ENCODE measurements at places on chromosomes 6 and 20.

GRCh38 chr6:152682141-152682540 lies 15.6 kb upstream of the MYCT1 start:
- no peak for DNase-seq

- DNase-seq, result peak; percentile 93
Observed at GRCh38 chr6:34888874-34889555, at the start of gene ANKS1A. TSS of gene ANKS1A (plus strand) at chr6:34889255. CDS start at chr6:34889403, 148 bp downstream.

- no peak for DNase-seq
Observed at GRCh38 chr6:41564448-41565142, 18.4 kb downstream of the FOXP4 start.

DNA sequence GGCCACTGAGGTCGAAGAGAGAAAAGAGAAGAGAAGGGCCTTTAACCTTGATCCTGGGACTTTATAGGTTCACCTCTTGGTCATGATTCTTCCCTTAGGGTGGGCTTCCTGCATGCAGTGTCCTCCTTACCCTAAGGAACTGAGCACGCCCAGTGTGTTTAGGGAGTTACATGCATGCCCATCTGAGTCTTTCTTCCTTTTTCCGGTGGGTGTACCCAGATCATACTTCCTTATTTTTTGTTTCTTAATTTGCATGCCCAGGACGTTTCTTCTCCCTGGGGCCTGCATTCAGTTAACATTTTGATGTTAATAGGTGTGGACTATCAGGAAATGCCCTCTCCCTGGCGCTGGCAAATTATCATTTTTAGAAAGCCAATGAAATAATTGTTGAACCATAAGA lies 91.5 kb downstream of the HTR1B start:
- DNase-seq, result no peak

DNA sequence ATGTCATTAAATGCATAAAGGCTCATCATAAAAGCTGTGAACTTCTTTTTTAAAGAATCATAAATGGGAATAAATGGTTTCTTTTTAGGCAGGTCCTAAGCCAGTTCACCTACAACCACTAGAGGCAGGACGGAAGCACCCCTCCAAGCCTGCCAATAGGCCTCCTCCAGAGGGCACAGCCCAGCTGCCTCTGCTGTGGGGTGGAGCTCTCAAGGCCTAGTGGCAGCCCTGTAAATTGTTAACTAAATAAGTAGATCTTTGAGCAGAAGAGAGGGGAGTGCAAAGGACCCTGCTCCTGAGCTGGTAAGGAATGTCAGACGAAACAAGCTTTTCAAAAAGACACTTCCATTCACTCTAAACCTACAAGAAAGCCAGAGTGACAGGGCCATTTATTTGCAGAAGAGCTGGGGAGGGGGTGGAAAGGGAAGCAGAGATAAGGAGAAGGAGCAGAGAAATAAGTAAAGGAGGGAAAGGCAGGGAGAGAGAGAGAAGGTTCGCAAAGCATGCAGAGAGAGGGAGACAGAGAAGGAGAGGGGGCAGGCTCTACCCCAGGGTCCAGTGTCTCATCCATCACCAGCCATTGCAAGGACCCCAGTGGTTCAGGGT lies 18.0 kb upstream of the MAFB start:
- DNase-seq, result no peak

- DNase-seq, result no peak
Observed at GRCh38 chr6:97586344-97586743, 303.3 kb upstream of the MMS22L start.

DNA sequence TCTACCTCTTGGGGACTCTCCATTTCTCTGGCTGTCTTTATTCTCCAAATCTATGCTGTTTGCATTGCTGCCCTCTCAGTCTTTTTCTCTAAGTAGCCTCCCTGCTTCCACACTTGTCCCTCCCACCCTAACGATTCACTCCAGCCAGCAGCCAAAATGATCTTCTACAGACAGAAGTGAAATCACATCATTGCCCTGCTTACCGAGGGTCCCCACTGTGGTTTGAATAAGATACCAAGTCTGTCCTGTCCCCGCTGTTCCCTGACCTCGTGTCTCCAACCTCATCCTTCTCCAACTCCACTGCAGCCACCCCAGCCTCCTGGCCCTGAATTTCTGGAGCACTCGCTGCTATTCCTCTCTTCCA lies 11.5 kb upstream of the OCSTAMP start:
- DNase-seq, result no peak

DNA sequence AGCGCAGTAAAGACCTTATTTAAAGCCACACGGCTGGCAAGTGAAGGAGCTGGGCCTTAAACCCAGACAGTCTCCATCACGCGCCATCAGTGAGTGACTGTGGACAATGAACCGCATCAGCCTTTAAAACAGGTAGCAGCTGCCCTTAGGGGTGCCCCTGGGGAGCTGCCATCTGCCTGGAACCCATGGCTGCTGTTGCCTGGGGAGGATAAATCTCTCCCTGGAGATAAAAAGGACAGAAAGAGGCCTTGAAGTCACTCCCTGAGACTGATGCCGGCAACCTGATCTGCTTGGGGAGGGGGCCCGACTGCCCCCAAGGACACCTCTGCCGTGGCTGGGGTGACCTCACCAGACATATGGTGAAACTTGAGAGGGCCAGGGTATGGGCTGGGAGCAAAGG lies 73.5 kb downstream of the PREX1 start:
- DNase-seq, result peak; percentile 98

GRCh38 chr20:7123457-7123856 lies 356.0 kb downstream of the BMP2 start:
- no peak for DNase-seq

GRCh38 chr6:98581705-98582104 lies 252.7 kb upstream of the POU3F2 start:
- no peak for DNase-seq

GRCh38 chr6:90241229-90241880 lies 55.3 kb downstream of the BACH2 start:
- peak; percentile 37 for DNase-seq

DNA sequence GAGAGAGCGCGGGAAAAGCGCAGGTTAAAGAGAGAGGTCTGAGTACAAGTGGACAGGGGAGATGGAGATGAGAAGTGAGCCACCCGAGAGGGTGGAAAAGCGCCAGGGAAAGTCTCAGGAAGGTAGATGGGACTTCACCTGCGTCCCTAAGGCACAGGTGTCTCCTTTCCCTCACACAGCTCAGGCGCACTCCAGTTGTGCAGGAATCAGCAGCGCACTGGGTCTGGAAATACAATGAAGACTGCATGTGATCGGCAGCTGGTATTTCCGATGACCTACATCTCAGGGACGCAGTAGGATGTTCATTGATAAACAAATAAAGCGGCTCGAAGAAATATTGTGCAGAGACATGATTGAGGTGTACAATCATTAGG lies 432 bp upstream of the KHDRBS2 start:
- DNase-seq, result no peak

- DNase-seq, result no peak
Observed at GRCh38 chr6:26105109-26105730, 18.0 kb downstream of the HFE start.

- no peak for DNase-seq
Observed at GRCh38 chr6:8090650-8091049, 11.7 kb downstream of the EEF1E1 start.

DNA sequence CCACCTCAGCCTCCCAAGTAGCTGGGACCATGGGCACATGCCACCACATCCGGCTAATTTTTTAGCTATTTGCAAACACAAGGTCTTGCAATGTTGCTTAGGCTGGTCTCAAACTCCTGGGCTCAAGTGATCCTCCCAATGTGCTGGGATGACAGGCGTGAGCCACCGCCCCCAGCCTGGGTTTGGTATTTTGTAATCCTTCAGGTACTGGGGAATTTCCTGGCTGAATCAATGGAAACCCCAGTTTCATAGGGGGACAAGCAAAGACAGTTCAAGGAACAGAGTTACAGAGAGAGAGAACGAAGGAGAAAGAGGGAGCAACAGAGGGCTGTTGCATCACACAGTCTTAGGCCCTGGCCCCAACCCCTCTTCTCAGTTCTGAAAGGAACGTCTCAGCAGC lies 35.7 kb downstream of the RAB44 start:
- no peak for DNase-seq

All from NCI-H2171 (cell line).